ENCODE measurements at places on chromosomes 12 and 14. TPM values are rescaled to one million over a fixed set of nuclear protein-coding genes. Genes with fewer than 3 reads are reported as not detected.

Gene PLEKHG7
- 0.52 TPM for total RNA-seq

Gene AGAP2
- total RNA-seq, result 2.1 TPM

Gene KHNYN
- 38.1 TPM for total RNA-seq

Gene C12orf56
- total RNA-seq, result 0.52 TPM

Gene HOXC4
- 1.0 TPM for total RNA-seq

Gene MGAT4C
- total RNA-seq, result 1.0 TPM

Gene KCNH3
- total RNA-seq, result 0.52 TPM

Gene ADAMTS20
- 0.52 TPM for total RNA-seq

Gene APOF
- total RNA-seq, result not detected

Gene RGS6
- 5.2 TPM for total RNA-seq

Gene PTCSC3
- total RNA-seq, result not detected

Gene BCAT1
- 33.4 TPM for total RNA-seq

Gene SPATS2
- 19.8 TPM for total RNA-seq

Gene KLRF1
- total RNA-seq, result not detected

Gene USP44
- total RNA-seq, result 1.0 TPM

Gene OASL
- not detected for total RNA-seq

Gene OTOGL
- 0.52 TPM for total RNA-seq
